CD4-positive, alpha-beta T cell (primary cell): ENCODE measurements at places on chromosomes 4 and X. TPM values are rescaled to one million over a fixed set of nuclear protein-coding genes. Genes with fewer than 3 reads are reported as not detected.

Gene NDST4
- total RNA-seq = not detected

Gene GNRHR
- total RNA-seq = not detected

Gene P2RY10
- total RNA-seq = 85.3 TPM

Gene CENPE
- 2.7 TPM for total RNA-seq

Gene P2RY4
- total RNA-seq = 0.20 TPM

Gene GSX2
- not detected for total RNA-seq

Gene NUDT11
- total RNA-seq = 0.47 TPM

Gene CHIC1
- 7.2 TPM for total RNA-seq

Gene REELD1
- total RNA-seq = 1.7 TPM

Gene HEPH
- total RNA-seq = not detected

Gene GCNA
- total RNA-seq = 1.7 TPM

Gene FNIP2
- total RNA-seq = 7.5 TPM

Gene CT45A1
- total RNA-seq = not detected

Gene CTAG2
- not detected for total RNA-seq

Gene FGA
- total RNA-seq = not detected

Gene MAGEA10
- total RNA-seq = not detected

Gene FUNDC1
- 4.8 TPM for total RNA-seq

Gene MTMR1
- 34.4 TPM for total RNA-seq

Gene MAGEA4
- total RNA-seq = not detected

Gene RHOXF2
- not detected for total RNA-seq

Gene TMPRSS11F
- total RNA-seq = not detected
